ENCODE measurements at places on chromosomes 1 and 21.

- DNase-seq: no peak
These were observed 22.2 kb downstream of the PSMG1 start for GRCh38 chr21:39161064-39161463.

GRCh38 chr1:222843469-222844410 is 28.9 kb downstream of the DISP1 start:
- DNase-seq: no peak

- no peak for DNase-seq
These were observed 27.3 kb upstream of the RLF start for GRCh38 chr1:40133839-40134238.

- no peak for DNase-seq
These were observed 169.3 kb downstream of the SEC16B start for GRCh38 chr1:177800400-177801088.

- no peak for DNase-seq
These were observed 24.9 kb upstream of the TENT5B start for GRCh38 chr1:27037518-27037917.

DNA sequence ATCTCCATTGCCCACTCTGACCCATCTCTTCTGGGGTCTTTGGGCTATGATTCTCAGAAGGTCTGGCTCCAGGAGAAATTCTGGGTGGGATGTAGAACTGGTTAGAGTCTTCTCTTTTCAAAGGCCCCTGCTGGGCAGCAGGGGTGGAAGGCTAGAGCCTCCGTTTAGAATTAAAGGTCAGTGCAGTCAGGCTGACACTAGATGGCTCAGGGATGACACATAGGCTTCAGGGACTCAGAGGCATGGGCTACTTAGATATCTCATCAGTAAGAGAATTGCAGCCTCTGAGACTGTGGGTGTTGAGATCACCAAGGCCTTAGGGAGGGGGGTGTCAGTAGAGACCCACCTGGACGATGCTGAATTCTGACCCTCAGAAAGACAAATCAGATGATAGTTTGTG is 12.6 kb upstream of the PPM1J start:
- peak; percentile 47 for DNase-seq

DNA sequence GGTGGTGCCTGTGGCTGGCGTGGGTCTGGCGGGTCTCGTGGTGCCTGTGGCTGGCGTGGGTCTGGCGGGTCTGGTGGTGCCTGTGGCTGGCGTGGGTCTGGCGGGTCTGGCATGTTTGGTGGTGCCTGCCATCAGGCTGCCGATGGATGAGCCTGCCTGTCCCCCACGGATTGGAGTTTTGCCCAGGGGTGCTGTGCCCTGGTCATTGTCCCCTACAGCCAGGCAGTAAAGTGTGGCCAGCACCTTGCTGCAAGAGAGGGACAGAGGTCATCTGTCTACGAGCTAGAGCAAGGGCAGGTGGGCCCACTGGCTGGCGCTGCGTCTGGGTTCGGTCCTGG is 41.8 kb downstream of the SKI start:
- DNase-seq: no peak

GRCh38 chr1:79617777-79618176 is 611.2 kb upstream of the ADGRL4 start:
- DNase-seq: peak; percentile 9

DNA sequence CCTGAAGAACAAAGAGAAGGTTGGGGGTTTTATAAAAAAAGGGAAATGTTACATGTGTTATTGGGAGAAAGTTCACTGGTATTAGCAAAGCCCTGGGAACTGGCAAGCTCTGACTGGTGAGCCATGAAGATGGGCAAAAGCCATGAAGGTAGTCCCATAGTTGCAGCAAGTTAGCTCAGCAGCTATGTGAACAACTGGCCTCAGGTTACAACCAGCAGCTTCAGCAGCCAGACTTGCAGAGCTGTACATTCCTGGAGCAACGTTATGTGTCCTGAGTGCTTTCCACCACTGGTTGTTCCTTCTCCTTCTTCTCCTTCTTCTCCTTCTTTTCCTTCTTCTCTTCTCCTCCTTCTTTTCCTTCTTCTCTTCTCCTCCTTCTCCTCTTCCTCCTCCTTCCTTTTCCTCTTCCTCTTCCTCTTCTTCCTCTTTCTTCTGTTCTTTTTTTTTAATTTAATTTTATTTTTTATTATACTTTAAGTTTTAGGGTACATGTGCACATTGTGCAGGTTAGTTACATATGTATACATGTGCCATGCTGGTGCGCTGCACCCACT is 56.1 kb upstream of the TLR5 start:
- no peak for DNase-seq

GRCh38 chr1:239682960-239683359 is 296.6 kb downstream of the CHRM3 start:
- DNase-seq: no peak

DNA sequence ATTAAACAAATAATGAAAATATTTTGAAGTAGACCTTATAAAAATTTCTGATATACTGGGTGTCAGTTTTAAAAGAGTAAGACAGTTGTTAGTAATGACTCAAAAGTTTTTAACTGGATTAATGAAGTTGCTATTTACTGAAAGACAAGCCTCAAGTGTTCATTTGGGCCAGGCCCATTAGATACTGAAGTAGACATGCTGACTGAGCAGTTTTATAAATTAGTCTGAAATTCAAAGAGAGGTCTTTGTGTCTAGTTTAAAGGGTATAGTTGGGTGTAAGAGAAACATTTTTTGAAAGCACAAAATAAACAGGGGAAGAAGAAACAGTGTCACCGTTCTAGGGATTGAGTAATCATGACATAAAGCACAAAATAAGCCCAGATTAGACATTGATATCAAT is 1577.2 kb downstream of the AMY1C start:
- no peak for DNase-seq
